ENCODE measurements at places on chromosomes 1 and 21.

- no peak for DNase-seq
Observed at GRCh38 chr1:226355669-226356551, 46.9 kb upstream of the LIN9 start.

DNA sequence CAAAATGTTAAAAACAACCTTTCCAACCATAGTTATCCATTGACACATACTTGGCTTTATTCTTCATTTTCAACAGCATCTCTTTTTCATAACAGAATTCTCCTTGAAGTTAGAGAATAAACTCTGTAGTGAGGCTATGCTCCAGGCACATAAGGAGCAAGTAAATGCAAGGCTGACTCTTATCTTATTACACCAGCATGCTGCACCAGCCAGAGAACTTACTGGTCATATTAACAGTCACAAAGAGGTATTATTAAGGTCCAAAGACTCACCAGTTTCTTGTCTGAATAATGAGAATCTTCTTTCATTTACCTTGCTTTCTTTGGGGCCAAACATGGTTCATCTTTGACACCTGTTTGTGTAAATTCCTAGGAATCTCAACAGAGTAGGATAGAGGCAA, 71.3 kb upstream of the IVNS1ABP start:
- DNase-seq, result no peak

DNA sequence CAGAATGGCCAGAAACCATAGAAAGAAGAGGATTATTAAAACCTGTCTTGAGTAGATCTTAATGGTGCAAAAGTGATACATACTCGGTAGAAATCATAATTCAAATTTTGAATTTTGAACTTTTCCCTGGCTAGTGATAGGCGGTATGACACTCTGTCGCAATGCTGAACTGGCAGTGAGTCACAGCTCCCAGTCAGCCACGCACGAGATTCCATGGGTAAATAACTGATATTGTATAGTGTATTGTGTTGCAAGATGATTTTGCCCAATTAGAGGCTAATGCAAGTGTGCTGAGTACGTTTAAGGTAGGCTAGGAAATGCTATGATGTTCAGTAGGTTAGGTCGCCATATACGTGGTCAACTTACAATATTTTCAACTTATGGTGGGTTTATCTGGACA, 207.0 kb downstream of the SIPA1L2 start:
- DNase-seq, result no peak

DNA sequence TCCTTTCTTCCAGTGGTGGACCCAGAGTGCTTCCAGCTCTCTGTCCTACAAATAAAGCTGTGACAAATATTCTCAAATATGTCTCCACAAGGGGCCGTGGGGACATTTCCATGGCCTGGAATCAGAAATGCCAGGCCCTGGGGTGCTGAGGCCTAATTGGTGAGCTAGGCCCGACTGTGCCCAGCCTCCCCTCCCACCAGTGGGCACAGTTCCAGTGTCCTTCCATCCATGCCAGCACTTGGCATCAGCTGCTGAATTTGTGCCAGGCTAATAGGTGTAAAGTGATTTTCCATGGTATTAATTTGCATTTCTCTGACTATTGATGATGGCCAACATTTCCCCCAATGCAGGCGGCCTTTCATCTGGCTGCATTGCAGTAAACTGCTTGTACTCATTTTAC, 48.5 kb upstream of the B3GALT5 start:
- no peak for DNase-seq

GRCh38 chr1:6370006-6370405, 23.6 kb downstream of the ACOT7 start:
- no peak for DNase-seq

DNA sequence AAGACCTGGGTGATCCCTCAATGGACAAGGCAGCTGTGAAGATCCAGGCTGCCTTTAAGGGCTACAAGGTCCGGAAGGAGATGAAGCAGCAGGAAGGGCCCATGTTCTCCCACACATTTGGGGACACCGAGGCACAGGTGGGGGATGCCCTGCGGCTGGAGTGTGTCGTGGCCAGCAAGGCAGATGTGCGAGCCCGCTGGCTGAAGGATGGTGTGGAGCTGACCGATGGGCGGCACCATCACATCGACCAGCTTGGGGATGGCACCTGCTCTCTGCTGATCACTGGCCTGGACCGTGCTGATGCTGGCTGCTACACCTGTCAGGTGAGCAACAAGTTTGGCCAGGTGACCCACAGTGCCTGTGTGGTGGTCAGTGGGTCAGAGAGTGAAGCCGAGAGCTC, 85.2 kb downstream of the TRIM11 start:
- DNase-seq, result no peak

- DNase-seq, result peak; percentile 7
Observed at GRCh38 chr21:41121785-41122415, 46.1 kb upstream of the BACE2 start.

DNA sequence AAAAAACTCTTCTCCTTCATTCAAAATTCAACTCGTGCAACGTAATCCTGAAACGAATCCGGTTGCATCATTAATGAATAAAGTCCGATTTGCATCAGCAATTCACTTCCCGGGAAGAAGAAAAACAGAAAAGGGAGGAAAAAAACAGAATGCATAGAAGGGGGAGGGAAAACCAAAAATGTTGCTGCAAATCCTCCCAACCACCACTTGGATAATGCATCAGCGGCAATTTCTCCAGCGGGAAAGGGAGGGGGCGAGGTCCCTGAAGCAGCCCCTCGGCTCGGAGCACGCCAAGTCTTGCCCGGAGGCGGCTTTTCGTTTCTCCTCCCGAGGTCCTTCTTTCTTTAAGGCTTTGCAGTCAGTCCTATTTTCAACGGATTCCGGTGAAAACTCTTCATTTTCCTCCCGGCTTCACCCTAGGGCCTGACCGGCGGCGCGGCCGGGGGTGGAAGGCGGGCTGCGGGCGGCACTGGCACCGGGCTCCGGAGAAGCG, 723 bp downstream of the CDC42BPA start:
- DNase-seq, result no peak
